ENCODE measurements at places on chromosomes 6 and 20.

- no peak for DNase-seq
These were observed 31.9 kb downstream of the TMEM181 start for GRCh38 chr6:158591810-158592209.

DNA sequence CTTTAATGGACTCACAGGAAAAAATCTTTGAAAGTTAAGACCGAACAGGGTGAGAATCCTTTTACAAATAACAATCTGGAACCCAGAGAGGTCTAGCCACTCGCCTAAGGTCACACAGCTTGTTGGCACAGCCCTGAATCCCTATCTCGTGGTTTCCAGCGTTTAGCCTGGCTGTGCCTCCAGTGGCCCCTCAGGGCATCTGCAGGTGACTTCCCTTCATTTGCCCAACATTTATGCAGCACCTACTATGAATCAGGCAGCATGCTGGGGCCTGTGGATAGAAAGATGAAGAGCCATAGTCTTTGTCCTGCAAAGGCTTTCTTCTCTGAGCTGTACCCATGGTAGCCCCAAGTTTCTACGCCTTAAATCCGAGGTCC lies 2.6 kb upstream of the NR2E1 start:
- no peak for DNase-seq

DNA sequence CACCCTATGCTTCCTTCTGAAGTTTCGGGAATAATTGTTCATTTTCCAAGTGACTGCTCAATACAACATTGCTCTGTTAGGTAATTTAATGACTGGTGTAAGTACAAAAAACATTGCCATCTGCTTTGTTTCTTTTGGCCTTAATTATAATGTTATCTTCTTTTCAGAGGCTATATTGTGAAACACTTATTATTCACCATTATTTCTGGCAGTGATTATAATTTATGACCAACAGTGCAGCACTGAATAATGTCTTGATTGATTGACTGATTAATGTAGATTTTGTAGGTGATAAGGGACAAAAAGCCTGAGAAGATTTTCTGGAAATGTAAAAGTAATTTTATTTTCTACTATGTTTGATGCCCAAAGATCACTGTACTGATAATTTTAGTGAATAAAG lies 377.7 kb downstream of the PLCB1 start:
- no peak for DNase-seq

DNA sequence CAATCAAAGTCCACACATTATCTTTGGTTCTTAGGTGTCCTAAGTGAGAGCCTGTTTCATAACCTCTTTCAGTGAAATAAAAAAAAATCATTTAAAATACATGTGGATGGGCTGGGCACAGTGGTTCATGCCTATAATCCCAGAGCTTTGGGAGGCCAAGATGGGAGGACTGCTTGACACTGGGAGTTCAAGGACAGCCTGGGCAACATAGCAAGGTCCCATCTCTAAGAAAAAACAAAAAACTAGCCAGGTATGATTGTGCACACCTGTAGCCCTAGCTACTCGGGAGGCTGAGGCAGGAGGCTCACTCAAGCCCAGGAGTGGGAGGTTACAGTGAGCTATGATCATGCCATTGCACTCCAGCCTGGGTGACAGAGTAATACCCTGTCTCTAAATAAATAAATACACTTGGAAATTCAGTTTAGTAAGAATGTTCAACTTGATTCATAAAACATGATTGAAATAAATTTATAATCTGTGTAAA lies 3.6 kb downstream of the MPC1 start:
- no peak for DNase-seq

DNA sequence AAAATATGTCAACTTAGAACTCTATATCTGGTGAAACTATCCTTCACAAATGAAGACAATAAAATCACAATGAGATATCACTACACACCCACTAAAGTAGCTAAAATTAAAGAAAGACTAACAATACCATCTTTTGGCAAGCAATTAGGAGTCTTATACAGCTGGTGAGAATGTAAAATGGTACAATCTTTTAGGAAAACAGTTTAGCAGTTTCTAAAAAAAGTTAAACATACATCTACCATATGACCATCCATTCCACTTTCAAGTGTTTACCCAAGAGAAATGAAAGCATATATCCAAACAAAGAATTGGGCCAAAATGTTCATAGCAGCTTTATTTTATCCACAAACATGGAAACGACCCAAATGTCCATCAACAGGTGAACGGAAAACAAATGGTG lies 13.8 kb upstream of the EEF1A1 start:
- DNase-seq = no peak

- no peak for DNase-seq
These were observed 670.2 kb upstream of the CITED2 start for GRCh38 chr6:140044626-140045025.
